ENCODE measurements at places on chromosomes 1 and 21.

- no peak for DNase-seq
Observed at GRCh38 chr1:105243969-105244368, 1494.3 kb downstream of the AMY1C start.

DNA sequence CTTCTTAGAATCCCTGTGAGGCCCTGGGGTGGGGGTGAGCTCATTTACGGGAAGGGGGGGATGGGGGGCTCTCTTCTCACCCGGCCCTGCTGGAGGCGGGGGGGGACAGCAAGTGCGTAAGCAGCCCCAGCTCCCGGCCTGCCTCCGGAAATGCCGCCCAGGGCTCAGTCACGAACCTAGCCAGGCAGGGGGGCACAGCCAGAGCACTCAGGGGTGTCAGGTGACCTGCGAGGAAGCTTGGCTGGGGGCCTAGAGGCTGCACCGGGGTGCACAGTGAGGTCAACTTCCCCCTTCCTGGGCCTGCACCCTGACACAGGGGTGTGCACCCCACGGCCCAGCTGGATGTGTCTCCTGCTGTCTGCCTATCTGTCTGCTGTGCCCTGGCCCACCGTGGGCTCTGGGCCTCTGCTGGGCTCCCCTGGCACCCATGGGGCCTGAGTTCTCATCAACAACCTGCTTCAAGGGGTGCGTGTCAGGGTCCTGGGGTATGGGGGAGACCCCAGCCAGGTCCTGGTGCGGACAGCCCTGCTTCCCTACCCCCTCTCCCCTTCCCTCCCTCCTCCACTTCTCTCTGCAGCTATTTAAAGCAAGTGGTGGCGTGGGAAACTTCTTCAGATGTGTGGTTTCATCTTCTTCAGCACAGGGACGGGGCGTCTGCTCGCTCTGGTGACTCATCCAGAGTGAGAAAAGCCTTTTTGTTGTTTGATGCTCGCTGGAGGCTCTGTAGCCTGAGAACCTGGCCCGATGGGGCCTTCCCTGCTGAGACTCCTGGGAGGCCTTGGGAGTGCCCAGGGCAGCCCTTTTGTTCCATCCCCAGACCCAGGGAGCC, 92.5 kb upstream of the RUNX3 start:
- DNase-seq, result no peak

DNA sequence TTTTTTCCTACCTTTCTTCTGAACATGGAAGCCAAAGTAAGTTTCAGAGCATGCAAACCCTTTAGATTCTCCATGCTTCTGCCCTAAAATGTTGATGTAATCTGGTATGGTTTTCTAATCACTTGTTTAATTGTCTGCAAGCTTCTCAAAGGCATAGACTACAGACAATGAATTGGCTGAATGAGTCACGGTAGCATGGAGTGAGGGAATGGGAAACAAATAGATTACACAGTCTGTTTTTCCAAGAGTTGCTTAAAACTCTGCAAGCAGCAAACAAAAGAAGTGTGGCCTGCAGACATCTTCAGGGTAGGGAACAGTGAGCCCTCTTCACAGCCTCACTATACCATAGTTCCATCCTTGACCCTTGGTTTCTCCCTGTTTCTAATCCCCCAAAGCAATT, 326.0 kb downstream of the BARHL2 start:
- DNase-seq, result no peak

GRCh38 chr1:116537040-116537831, 33.6 kb downstream of the CD58 start:
- DNase-seq, result no peak

DNA sequence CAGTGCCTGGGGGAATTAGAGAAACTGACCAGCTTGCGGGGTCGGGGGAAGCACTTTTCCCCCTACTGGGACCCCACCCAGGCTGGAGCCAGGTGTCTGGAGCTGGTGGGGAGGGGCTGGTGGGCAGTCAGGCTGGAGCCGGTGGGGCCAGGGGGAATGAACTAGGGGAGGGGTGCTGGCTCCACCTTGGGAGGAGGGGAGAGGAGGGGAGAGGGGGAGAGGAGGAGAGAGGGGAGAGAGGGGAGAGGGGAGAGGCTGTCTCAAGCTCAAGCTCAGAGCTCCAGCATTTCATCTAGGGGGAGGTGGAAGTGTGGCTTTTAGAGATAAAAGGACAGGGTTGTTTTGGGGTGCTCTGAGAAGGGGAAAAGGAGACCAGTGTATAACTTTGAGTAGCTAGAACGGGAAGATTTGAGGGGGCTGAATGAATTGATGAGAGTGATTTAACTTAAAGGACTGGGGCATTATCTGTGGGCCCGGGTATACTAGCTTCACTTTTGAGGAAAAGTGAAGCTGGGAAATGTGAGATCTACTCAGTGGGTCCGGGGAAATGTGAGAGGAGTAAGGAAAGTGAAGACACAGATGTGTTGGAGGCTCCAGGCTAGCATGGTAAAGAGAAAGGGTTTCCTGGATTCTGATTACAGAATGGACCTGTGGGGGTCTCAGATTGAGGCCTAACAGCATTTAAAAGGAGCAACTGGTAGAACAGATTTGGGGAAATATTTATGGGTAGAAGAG, 2.8 kb downstream of the EFNA1 start:
- no peak for DNase-seq

GRCh38 chr21:45575993-45576837, 34.0 kb upstream of the SLC19A1 start:
- DNase-seq, result no peak

DNA sequence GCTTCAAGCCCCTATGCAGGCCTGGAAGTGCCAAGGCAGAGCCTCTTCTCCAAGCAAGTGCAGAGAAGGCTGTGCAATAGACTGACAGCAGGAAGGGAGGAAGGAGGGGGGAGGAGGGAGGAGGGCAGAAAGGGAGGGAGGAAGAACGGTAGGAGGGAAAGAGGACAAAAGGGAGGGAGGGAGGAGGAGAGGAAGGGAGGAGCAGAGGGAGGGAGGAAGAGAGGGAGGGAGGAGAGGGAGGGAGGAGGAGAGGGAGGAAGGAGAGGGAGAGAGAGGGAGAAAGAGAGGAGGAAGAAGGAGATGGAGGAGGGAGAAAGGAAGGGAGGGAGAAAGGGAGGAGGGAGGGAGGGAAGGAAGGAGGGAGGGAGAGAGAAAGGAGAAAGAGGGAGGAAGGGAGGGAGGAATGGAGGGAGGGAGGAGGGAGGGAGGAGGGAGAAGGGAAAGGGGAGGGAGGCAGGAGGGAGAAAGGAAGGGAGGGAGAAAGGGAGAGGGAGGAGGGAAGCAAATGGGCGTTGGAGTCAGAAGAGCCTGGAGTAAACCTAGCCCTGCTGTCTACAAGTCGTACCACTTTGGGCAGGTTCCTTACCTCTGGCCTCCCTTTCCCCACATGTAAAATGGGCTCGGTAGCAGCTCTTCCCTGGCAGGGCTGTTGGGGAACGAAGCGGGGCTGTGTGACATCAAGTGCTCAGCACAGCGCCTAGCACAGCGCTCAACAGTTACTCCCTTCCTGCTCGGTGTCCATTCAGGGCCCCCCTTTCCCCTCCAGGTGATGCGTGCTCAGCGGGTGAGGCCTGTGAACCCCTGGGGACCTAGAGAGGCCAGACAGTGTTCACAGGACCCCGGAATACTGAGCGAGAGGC, 244.6 kb downstream of the NPHP4 start:
- no peak for DNase-seq

DNA sequence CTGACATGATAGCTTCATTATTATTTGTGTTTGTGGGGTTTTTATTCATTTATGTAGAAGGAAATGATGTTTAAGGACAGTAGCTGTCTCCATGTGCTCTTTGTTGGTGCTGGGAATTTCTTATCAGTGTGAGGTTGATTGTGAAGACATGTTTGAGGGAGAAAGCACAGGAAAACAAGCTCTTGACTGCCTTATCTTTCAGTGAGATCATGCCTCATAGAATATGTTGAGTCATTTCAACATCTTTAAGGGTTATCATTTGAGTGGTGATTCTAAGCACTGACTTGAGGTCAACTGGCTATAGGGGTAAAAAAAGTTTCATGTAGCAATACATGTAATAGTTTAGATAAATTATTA, 405.1 kb upstream of the ADAMTS5 start:
- DNase-seq, result no peak

DNA sequence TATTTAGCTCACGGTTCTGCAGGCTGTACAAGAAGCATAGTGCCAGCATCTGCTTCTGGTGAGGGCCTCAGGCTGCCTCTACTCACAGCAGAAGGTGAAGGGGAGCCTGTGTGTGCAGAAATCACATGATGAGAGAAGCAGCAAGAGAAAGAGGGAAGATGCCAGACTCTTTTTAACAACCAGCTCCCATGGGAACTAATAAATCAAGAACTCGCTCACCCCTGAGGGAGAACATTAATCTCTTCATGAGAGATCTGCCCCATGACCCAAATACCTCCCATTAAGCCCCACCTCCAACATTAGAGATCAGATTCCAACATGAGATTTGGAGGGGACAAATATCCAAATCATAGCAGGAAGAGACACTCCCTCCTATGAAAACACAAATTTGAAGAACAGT, 74.1 kb downstream of the OLFML2B start:
- DNase-seq, result no peak

DNA sequence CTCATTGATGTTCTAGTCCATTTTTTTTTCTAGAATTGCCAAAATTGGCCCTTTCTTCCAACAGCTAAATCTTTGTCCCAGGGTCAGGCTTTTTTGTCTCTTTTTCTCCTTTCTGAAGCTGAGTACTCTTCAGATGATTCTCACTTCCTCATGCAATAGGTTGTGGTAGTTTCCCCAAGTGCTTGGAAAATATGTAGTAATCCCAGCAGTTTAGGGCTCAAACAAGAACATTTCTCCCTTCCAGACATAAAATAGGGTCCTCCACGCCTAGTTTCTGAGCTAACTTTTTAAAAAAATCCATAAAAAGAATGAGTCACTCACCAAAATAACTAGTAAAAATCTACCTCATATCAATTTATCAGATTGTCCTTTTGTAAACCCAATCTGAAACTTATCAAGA, 10.0 kb upstream of the MCOLN3 start:
- no peak for DNase-seq

GRCh38 chr1:18592368-18592767, 38.3 kb upstream of the PAX7 start:
- no peak for DNase-seq

DNA sequence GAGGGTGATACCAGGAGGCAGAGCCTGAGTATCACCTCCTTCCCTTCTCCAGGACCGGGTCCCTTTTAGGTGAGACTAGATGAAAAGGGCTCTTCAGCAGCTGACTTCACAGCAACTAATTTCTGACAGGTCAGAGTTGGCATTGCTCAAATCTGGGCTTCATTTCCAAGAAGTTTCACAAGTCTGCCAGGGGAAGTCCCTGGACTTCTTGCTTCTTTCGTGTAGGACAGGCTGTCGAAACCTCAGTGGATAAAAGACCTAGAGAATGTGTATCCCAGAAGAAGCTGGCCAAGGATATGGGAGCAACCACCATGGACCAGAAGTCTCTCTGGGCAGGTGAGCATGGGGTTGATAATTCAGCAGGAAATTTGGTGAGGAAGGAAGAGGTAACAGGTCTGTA, at the start of gene CHI3L2:
CHI3L2 (plus strand) TSS at position 280 of the 400 bp plus-strand sequence; CDS start at position 297, 17 bp downstream.
- DNase-seq, result no peak

DNA sequence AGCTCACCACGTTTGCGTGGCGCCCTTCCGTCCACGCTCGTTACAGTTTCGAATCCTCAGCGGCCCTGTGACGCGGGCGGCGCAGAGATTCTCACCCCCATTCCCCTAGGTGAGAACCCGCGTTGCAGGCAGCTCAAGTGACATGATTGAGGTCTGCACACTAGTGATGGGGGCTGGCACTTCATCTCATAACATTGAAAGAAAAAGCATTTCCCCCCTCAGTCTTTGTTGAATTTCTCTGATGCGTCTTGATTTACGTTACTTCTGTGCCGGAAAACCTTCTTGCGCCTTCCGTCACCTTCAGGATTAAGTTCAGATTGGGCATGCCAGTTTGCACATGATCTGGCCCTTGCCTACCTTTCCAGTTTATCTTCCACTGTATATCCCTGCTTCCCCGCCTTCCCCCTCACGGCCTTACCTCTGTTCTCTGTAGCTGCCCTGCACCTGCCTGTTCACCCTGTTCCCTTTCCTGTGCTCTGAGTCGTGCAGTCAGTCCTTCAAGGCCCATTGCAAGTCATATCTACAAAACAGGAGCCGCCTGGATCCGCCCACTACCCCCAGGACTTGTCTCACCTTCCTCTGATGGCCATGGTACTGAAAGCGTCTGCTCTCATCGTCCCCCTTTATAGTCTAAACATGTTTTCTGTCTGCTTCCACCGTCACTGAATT, 1.1 kb downstream of the CTPS1 start:
- DNase-seq, result no peak

DNA sequence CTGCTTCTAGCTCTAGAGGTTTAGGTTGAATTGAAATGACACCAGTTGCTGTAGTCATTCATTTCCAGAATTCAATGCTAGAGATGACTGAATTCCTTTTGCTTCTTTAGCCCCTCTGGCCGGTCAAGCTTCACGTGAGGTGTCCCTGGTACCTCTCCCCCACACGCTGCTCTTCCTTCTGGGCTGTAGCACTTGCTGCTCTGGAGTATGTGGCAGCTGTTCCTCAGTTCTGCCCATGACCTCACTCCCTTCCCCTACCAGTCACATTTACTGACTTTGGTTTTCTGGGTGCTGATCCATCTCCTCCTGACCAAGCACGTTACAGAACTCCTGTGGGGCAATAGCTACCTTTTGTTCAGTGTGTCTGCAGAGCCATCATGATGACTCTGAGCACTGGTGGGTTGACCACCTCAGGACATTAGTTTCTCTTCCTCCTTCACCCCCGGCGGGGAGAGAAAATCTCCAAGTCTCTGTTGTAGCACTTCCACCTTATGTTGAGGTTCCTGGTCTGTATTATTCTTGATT, 128.1 kb downstream of the HHAT start:
- DNase-seq, result no peak

- no peak for DNase-seq
Observed at GRCh38 chr1:177273141-177273540, 102.4 kb downstream of the BRINP2 start.

DNA sequence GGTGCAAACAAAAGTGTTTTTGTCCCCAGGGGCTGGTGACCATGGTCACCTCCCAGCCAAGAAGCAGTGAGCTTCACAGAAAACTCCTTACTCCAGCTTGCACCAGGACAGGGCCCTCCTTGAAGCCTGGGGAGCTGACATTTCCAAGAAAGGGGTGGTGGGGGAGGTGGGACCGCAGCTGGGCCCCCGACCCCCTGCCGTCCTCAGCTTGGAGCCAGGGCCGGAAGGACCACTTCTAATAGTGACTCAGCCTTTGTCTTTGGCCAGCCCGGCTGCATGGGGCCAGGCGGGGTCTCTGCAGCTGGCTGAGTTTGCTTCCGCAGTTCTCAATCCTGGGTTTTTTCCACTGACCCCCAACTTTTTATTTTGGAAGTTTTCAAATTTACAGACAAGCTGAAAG, 136.5 kb upstream of the POU3F1 start:
- no peak for DNase-seq

GRCh38 chr1:40301066-40301465, 16.0 kb downstream of the COL9A2 start:
- no peak for DNase-seq

GRCh38 chr1:29756085-29756484, 519.8 kb downstream of the PTPRU start:
- no peak for DNase-seq

Data from T47D (cell line).